ENCODE measurements at places on chromosomes 16 and 17.

GRCh38 chr17:17525956-17526355 is 29.8 kb upstream of the RASD1 start:
- no peak for DNase-seq

DNA sequence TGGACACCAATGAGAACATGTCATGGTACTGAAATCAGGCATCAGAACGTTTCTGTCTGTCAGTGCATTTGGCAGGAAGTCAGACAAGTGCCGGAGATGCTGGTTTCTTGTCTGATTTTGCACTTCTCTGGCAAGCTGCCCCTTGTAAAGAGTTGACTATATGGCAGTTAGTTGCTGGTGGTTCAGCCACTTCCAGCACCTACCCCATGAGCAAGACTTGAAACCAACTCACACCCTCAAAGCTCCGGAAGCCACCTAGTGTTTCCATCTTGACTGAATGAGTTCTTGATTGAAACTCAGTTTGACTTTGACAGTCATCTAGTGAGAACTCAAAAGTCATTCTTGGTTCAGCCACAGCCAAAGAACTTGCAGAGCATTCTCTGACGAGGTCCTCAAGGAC is 225.1 kb downstream of the SPECC1 start:
- DNase-seq: no peak

GRCh38 chr17:8739097-8739496 is 5.5 kb downstream of the CCDC42 start:
- no peak for DNase-seq

GRCh38 chr17:73580073-73580710 is 64.1 kb downstream of the SDK2 start:
- DNase-seq: no peak

DNA sequence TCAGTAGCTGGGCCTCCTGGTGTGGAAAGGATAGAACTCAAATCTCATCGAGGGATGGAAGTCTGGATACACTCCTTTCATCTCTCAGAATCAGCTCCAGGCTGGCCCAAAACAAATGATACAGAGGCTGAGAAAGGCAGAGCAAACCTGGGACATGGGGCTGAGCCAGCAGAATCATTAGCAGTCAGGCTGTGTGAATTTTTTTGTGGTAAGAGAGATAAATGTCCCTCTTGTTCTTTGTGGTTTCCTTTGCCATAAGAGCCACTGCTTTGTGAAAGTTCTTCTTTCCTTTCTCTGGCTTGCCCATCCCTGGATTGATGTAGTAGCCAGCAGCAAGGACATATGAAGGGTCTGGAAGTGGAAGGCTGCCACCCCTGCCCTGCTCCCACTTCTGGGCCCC is 146.2 kb downstream of the CDH13 start:
- no peak for DNase-seq

- DNase-seq: no peak
These were observed 242.3 kb downstream of the SEC14L1 start for GRCh38 chr17:77382966-77383612.

DNA sequence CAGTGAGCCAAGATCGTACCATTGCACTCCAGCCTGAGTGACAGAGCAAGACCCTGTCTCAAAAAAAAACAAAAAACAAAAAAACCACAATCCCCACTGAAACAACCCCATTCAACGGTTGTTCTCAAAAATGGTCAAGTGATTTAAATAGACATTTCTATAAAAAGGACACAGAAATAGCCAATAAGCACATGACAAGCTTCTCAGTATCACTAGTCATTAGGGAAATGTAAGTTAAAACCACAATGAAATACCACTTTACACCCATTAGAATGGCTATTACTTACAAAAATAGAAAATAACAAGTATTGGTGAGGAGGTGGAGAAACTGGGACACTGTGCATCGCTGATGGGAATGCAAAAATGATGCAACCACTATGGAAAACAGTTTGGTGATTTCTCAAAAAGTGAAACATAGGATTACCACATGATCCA is 26.6 kb upstream of the MYLK3 start:
- DNase-seq: no peak

Measured in cerebellar nuclear complex (tissue), 1 donor.